ENCODE measurements at places on chromosomes 4 and X.
A peak's percentile ranks its signal among the peaks of the same experiment; 100 is the strongest.

GRCh38 chr4:150252306-150252705 is 174.1 kb downstream of the DCLK2 start:
- DNase-seq: no peak

DNA sequence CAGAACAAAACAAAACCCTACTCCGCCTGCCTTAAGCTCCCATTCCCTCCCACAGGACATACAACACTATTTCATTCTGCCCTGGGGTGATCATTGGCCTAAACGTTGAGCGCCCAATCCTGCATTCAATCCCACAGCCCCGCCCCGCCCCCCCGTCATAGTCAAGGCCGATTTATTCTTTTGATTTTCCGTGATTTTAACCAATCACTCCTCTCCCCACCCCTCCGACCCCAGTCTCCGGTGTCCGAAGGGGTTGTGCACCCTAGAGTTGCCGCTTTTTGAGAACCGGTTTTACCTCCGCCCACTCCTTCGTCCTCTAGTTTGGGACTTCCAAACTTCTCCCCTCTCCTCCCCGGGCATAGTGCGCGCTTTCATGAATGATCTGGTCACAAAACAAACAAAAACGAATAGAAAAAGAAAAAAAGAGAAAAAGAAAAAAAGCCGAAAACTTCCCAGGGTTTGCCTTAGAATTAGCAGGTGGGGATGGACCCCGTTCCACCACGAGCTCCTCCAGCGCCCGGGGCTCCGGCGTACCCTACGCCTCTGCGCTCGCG is 446 bp upstream of the UBE2A start:
- DNase-seq: peak; percentile 48

GRCh38 chr4:57078685-57079521 is 31.3 kb downstream of the IGFBP7 start:
- DNase-seq: no peak

- DNase-seq: peak; percentile 34
Measured at GRCh38 chr4:28073860-28074555, 1213.4 kb downstream of the STIM2 start.

GRCh38 chr4:137700751-137701150 is 168.5 kb upstream of the PCDH18 start:
- DNase-seq: no peak

DNA sequence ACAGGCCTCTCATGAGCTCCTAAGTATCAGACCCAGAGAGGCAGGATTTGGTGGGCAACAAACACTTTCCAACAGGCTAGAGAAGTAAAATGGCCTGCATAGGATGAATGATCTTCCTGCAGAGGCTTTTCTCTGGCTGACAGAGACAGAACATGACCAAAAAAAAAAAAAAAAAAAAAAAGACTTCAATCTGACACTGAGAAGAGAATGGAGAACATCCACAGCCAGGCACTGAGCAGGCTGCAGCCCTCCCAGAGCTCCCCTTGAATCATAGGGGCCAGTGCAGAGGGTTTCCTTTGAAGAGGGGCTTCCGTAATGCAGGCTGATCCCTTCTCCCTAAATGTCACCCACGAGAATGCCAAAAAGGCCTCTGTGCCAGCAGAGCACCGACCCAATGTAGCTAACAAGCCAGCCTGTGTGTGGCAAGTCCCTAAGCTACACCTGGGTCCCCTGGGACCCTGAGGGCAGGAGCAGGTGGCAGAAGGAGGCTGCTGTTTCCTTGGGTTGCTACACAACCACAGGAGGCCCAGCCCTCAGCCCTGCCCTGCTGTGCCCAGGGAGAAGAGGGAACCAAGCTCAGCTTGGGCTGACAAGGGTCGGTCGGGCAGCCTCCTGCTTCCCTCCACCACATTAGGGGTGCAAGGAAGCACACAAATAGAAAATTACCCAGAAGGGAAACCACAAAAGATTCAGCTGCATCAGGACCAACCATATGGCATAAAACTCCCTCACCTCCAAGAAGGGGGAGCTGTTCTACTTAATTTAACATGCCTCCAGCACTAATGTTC is 55.6 kb downstream of the MAP7D2 start:
- no peak for DNase-seq

GRCh38 chr4:82525307-82525911 is 36.4 kb downstream of the TMEM150C start:
- DNase-seq: no peak

GRCh38 chr4:43238008-43238407 is 345.5 kb downstream of the GRXCR1 start:
- DNase-seq: no peak

GRCh38 chr4:140871368-140871767 is 115.2 kb upstream of the TBC1D9 start:
- DNase-seq: no peak

GRCh38 chrX:80803495-80803894 is 6.2 kb downstream of the BRWD3 start:
- no peak for DNase-seq

DNA sequence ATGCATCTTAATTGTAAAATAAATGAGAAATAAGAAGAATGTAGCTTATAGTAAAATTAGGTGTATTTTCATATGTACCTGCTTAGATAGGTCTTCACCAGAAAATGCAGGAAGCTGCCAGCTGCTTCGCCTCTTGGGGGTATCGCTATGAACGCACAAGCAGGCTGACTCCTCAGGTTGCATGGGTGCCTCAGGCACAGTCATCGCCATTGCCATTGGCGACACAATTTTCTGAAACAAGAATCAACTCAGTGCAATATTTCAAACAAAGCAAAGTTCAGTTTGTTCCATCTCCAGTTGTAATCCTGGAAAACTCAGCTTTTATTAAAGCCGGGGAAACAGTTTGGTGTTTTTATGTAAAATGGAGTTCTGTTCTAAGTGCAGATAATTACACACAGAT is 29.7 kb downstream of the STOX2 start:
- DNase-seq: no peak

GRCh38 chr4:81032771-81033684 is 2.5 kb downstream of the BMP3 start:
- DNase-seq: no peak

DNA sequence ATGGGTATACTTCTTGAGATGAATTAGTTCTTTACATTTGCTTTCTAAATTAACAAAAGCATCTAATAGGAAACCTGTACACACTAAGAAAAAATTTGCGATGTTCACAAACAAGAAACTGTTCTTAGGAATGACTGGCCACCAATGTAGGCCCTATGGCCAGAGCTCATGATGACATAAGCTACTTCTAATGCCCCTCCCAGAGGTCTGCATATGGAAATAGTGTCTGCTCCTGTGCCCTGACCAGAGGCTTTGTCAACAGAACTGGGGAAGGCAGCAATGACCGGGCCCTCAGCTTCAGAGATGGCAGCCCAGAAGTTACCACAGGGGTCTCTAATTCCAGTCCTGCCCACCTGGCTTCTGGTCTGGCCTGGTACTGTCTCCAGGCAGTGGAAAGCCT is 15.0 kb upstream of the BCLAF3 start:
- DNase-seq: no peak

- no peak for DNase-seq
Measured at GRCh38 chrX:97252111-97252510, 368.4 kb downstream of the RPA4 start.

GRCh38 chr4:52709155-52709554 is 42.1 kb downstream of the ERVMER34-1 start:
- DNase-seq: no peak

GRCh38 chrX:50920132-50920531 is 9.6 kb downstream of the BMP15 start:
- DNase-seq: no peak

- no peak for DNase-seq
Measured at GRCh38 chr4:146638786-146639505, at the start of gene POU4F2. Gene POU4F2 (plus strand): TSS chr4:146638893. CDS start chr4:146639141, 248 bp downstream.

GRCh38 chr4:122012735-122013134 is 60.9 kb upstream of the TRPC3 start:
- DNase-seq: no peak

- DNase-seq: no peak
Measured at GRCh38 chr4:180234730-180235129, 2008.5 kb upstream of the TENM3 start.

GRCh38 chr4:153403726-153404125 is 59.2 kb downstream of the MND1 start:
- no peak for DNase-seq

GRCh38 chr4:151251603-151252304 is 25.2 kb upstream of the PRSS48 start:
- no peak for DNase-seq

GRCh38 chr4:2839060-2839459 is 4.6 kb upstream of the ADD1 start:
- DNase-seq: no peak

- DNase-seq: no peak
Measured at GRCh38 chr4:40264497-40264896, 67.7 kb downstream of the RHOH start.

DNA sequence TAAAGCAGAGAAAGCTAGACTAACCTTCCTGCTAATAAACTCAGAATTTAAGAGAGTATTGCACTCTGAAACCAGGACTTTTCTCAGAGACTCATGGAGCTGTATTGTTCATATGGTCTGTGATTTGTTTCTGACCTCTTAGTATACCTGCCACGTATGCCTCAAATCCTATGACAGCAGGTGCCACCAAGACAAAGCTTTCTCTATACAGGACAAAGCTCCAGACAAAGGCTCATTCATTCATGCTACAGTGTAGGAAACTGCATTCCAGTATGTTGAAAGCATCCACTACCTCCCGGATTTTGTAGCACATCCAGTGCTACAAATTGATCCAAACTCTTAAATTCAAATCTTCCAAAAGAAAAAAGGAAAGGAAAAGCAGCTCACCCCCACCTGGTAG is 178.3 kb downstream of the CHIC2 start:
- DNase-seq: peak; percentile 50

DNA sequence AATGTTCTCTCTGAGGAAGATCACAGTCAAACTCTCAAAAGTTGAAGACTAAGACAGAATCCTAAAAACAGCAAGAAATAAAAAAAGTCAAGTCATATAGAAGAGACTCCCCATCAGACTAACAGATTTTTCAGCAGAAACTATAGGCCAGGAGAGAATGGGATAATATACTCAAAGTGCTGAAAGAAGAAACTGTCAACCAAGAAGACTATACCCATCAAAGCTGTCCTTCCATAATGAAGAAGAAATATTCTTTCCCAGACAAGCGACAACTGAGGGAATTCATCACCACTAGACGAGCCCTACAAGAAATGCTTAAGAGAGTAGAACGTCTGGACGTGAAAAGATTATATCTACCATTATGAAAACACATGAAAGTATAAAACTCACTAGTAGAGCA is 22.0 kb downstream of the TLR6 start:
- DNase-seq: no peak

- no peak for DNase-seq
Measured at GRCh38 chrX:44352758-44353157, 9.3 kb upstream of the EFHC2 start.

- DNase-seq: no peak
Measured at GRCh38 chrX:97672608-97673007, 788.9 kb downstream of the RPA4 start.

DNA sequence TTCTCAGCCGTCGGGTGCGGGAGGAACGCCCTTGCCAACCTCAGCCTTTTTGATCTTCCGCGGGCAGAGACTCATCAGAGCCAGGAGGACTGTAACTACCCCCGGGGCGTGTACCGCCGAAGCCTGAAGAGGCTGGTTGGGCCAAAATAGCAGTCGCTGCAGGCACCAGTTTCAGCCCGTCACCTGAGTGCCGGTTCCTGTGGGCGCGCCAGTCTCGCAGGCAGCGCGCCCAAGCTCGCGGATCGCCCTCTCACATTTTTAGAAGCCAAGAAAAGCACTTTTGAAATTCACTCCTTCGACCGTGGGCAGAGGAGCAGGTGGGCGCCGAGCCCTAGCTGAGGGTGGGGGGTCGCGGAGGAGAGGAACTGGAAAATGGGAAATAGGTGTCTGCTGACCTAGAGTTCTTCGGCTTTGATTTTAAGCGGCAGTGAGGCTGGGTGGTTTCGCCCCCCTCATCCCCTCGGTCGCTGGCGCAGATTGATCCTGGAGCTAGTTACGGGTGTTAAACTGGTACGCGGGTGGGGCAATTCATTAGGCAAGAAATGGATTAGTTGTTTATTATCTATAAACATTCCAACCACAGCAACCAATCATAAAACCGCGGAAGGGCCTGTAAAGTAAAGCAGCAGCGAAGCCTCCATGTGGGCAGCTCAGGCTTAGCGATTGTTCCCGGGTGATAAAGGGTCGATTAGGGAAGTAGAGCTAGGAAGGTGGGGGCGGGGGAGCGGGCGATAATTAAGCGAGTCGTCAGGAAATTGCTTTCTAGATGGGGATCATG is 69.2 kb downstream of the FBXO8 start:
- no peak for DNase-seq

- DNase-seq: no peak
Measured at GRCh38 chrX:68398291-68398690, 35.0 kb downstream of the OPHN1 start.

- no peak for DNase-seq
Measured at GRCh38 chr4:53767482-53767881, 176.2 kb upstream of the LNX1 start.

GRCh38 chr4:55435141-55435841 is 39.5 kb downstream of the TMEM165 start:
- DNase-seq: no peak

GRCh38 chrX:6917666-6918065 is 229.8 kb upstream of the STS start:
- DNase-seq: no peak

DNA sequence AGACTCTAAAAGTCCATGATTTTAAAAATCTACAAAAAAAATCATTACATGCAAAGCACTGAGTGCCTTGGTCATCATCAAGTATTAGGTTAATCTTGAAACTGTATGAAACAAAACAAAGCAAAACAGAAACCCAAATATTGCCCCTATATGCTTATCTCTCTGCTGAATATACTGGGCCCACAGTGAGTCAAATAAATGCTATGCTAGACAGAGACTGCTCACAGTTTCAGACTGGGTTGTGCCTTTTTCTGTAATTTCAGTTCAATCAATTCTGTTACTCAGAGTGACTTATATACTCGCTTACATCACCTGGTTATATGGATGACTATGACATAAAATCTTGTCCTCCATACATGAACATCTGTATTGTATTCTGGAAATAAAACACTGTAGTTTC is 257.1 kb upstream of the ACTRT1 start:
- DNase-seq: no peak

- no peak for DNase-seq
Measured at GRCh38 chr4:28469387-28469786, 1608.7 kb downstream of the STIM2 start.

- DNase-seq: no peak
Measured at GRCh38 chrX:13346646-13347045, 26.8 kb upstream of the ATXN3L start.

GRCh38 chr4:140251571-140251970 is 97.6 kb upstream of the MAML3 start:
- DNase-seq: no peak

DNA sequence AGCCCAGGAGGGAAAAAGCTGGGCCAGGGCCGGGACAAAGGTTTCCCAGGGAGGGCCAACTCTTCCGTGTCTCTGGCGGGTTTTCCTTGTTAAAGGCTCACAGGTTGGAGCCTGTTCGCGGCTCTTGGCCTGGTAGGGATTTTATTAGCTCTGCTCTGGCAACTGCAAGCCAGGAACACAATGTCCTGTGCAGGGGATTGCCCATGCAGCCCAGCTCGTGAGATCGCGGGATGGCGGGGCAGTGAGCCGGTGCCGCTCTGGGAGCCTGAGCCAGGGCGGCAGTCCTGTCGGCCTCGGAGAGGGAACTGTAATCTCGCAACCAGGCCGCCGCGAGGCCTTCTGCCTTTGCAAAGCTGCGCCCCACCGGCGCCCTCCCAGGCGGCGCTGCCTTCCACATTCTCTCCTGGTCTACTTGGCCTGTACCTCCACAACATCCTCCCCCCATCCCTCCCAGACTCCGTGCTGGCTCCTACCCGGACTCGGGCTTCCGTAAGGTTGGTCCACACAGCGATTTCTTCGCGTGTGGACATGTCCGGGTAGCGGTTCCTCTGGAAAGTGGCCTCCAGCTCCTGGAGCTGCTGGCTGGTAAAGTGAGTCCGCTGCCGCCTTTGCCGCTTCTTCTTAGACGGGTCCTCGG is 2.1 kb downstream of the PITX2 start:
- no peak for DNase-seq

All from COLO829 (cell line).